Amniotic epithelial cell (primary cell): ENCODE measurements at places on chromosomes 2 and 18.
A peak's percentile ranks its signal among the peaks of the same experiment; 100 is the strongest.

DNA sequence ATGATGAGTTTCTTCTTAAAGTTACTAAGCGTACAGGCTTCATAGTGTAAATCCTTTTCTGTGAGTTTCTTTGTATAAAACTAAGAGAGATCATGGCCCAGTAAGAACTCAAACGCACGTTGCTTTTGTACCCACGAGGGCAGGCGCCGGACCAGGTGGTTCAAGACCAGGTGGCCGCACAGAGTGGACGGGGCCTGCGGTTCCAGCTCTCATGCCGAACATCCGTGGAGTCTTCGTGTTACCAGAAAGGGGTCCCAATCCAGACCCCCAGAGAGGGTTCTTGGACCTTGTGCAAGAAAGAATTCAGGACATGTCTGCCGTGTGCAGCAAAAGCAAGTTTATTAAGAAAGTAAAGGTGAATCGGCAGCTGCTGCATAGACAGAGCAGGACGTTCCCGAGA is 53.0 kb downstream of the KCNG2 start:
- no peak for DNase-seq

- peak; percentile 49 for DNase-seq
These were observed 77.4 kb downstream of the TANC1 start for GRCh38 chr2:159045545-159046454.

DNA sequence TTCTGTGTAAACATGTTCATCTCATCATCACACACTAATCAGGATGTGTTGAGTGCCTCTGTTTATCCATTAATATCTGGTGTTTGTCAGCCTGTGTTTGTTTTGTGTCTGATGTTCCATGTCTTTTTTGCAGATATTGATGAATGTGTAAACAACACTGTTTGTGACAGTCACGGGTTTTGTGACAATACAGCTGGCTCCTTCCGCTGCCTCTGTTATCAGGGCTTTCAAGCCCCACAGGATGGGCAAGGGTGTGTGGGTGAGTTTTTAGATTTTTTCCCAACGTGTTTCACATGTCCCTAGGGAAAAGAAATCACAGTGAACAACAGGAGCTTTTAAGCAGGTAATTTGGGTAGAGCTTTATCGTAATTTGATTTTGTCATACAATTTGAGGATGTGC is 133.7 kb upstream of the RASGRP3 start:
- no peak for DNase-seq

GRCh38 chr18:39299152-39299551 is 1733.6 kb upstream of the CELF4 start:
- no peak for DNase-seq

DNA sequence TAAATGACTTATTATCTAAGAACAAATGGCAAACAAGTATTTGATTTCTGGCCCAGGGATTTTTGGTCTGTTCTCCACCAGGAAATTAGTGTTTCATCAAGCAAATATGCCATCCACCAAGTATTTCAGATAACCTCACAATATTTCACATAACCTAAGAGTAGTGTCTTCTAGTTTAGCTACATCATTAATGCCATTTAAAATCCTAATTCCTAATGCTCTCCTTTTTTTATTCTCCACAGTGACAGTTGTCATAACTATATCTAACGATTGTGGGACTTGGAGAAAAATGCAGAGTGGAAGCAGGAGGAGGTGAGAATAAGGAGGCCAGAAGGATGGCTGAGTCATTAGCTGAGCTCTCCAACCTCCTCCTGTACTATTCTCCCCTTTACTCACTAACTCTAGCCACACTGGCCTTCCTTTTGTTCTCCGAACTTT is 58.5 kb upstream of the CTLA4 start:
- peak; percentile 94 for DNase-seq

- peak; percentile 93 for DNase-seq
These were observed 144.6 kb upstream of the SPRED2 start for GRCh38 chr2:65576861-65577601.

- peak; percentile 5 for DNase-seq
These were observed 212.4 kb downstream of the RPIA start for GRCh38 chr2:88903749-88904353.

DNA sequence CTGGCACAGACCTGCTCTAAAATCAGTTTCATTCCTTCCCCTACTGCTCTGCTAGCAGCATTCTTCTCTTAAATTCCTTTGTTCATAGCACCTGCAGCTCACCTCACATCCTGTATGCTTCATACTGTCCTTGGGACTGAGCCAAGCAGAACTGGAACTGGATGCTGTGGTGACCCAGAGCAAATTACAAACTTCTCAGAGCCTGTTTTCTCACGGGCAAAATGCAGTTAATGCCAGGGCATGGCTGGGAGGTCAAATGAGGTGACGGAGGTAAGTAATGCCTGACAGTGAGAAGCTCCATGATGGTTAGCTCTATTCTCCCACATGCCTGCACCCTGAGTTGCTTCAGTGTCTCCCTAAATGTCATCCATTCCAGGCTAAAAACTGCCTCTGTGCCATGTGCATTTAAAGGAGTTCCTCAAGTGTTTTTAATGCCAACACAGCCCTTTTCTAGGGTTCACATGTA is 29.7 kb downstream of the C2orf42 start:
- no peak for DNase-seq

- DNase-seq = no peak
These were observed 180.9 kb upstream of the ALKAL2 start for GRCh38 chr2:468648-469336.

DNA sequence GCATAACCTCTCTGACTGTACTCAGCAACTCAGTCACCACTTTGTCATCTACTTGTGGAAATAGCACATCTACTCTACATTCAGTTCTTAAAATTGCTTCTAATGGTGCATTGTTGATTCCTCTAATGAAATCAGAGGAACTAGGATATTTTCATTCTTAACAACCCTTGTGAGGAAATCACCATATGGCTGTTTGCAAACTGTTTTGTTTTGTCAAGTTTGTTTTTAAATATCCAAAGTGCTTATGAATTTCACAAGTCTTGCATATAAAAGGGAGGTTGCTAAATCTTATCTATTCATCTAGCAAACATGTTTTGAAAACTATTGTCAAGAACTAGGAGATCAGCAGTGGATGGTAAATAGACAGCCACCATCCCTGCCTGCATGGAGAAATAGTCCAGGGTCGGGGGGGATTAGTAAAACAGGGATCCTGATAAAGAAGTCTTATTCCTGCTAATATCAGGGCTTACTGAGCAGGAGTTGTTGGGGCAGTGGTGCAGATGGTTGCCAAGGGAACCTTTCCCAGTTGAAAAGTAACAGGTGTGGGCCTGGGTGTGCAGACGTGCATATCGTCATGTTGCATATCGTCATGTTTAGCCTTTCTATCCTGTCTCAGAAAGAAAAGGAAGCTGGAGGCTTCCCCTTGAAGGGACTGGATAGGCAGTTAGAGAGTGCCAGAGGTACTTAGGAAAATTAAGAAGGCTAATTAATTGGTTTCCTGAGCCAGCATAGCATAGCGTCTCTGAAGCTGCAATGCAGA is 7.5 kb upstream of the MYO3B start:
- DNase-seq = peak; percentile 35

- peak; percentile 86 for DNase-seq
These were observed 66.1 kb upstream of the SMAD7 start for GRCh38 chr18:49016648-49017539.

- no peak for DNase-seq
These were observed 209.6 kb upstream of the CHST9 start for GRCh38 chr18:27394687-27395086.
